ENCODE measurements at places on chromosomes 1 and 21.

- no peak for DNase-seq
Observed at GRCh38 chr1:213111502-213111901, 60.5 kb downstream of the RPS6KC1 start.

GRCh38 chr21:39265603-39266002 is 47.8 kb downstream of the BRWD1 start:
- DNase-seq, result no peak

DNA sequence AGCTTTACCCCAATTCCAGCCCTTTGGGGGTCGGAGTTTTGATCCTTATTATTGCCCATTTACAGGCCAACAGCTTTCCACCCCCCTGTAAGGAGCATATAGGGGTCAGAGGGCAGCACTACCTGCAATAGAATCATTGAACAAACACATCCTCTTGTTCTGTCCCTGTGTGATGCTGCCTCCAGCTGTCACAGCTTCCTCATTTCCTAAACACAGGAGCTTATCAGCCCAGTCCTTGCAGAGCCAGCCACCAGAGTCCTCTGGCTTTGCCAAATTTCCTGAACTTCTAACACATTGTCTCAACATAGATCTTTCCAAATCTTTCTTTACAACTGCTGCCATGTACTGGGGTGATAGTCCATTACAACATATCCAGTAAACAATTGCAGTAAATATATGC is 32.8 kb upstream of the PTBP2 start:
- peak; percentile 41 for DNase-seq

- no peak for DNase-seq
Observed at GRCh38 chr1:116690849-116691406, 23.4 kb upstream of the IGSF3 start.

GRCh38 chr1:27475720-27476119 is 14.2 kb downstream of the WASF2 start:
- DNase-seq, result no peak

DNA sequence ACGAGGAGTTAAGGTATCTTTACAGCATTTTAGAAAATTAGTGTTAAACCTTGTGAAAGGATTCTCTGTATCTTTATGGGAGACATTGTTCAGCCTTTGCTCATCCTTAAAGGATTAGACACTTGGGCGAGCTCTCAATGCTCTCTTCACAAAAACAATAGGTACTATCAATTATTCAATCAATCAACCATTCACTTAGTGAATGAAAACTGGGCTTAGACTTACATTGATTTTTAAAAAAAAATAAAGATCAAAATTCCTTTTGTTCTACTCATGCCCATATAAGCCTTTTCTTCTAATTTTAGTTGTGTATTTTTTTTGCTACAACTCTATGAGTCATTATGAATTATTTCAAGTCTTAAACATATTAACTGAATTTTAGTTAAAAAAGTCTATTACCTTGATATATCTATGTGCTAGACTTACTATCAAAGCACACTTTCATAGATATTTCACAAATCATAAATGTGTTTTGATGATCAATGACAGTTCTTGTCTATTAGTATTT is 181.2 kb downstream of the DPYD start:
- DNase-seq, result peak; percentile 47
